ENCODE measurements at places on chromosomes 11 and 22. TPM values are rescaled to one million over a fixed set of nuclear protein-coding genes. Genes with fewer than 3 reads are reported as not detected.

Gene TRIM51
- total RNA-seq, result not detected

GRCh38 chr11:84800755-84801346 lies 826.3 kb downstream of the DLG2 start:
- no peak overlapping the region for H3K27ac ChIP-seq
- H3K4me1 ChIP-seq, result no peaks in the 10 kb centered on the region
- no peaks in the 10 kb centered on the region for H3K36me3 ChIP-seq
- H3K27me3 ChIP-seq, result no peaks in the 10 kb centered on the region
- no peak overlapping the region for H3K4me3 ChIP-seq

- H3K27me3 ChIP-seq, result no peaks in the 10 kb centered on the region
- DNase-seq, result no peak
- no peaks in the 10 kb centered on the region for H3K36me3 ChIP-seq
- H3K4me3 ChIP-seq, result no peak overlapping the region
- no peaks in the 10 kb centered on the region for H3K4me1 ChIP-seq
Observed at GRCh38 chr22:18929459-18929858, 6.6 kb downstream of the PRODH start.

DNA sequence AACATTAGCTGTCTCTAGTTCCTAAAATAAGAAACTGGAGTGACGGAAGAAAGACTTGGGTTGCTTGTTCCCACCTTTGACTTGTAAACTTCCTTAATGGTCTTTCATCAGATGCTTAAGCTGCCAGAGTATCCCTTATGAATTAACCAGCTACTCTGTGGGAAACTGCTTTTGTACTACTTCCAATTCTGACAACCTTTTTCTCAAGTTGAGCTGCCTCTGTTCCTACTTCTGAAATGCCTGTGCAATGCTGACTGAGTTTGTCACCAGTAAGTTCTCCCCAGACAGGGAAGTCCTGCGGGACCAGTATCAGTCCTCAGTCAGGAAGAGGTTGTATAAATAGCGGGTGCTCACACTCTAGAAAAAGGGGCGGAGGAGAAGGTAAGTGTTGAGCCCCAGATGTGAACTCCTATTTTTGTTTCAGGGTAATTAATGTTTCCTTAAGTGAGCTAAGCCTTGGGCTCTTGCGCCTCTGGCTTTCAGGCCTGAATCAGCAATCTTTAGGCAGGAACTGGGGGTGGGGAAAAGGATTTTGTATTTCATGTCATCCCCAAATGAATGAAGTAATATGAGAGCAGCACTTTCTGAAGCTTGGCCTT lies 67.2 kb downstream of the CECR2 start:
- H3K36me3 ChIP-seq, result no peaks in the 10 kb centered on the region
- H3K27ac ChIP-seq, result no peak overlapping the region
- DNase-seq, result no peak
- H3K27me3 ChIP-seq, result peaks cover 16% of the 10 kb centered on the region
- no peak overlapping the region for H3K4me3 ChIP-seq
- H3K4me1 ChIP-seq, result peaks cover 5% of the 10 kb centered on the region

Gene ANO5
- not detected for total RNA-seq
